ENCODE measurements at places on chromosomes 16 and 17.

- DNase-seq: no peak
These were observed 26.4 kb downstream of the ARHGAP44 start for GRCh38 chr17:12815642-12816141.

- no peak for DNase-seq
These were observed 669 bp downstream of the MIEF2 start for GRCh38 chr17:18261146-18261515.

DNA sequence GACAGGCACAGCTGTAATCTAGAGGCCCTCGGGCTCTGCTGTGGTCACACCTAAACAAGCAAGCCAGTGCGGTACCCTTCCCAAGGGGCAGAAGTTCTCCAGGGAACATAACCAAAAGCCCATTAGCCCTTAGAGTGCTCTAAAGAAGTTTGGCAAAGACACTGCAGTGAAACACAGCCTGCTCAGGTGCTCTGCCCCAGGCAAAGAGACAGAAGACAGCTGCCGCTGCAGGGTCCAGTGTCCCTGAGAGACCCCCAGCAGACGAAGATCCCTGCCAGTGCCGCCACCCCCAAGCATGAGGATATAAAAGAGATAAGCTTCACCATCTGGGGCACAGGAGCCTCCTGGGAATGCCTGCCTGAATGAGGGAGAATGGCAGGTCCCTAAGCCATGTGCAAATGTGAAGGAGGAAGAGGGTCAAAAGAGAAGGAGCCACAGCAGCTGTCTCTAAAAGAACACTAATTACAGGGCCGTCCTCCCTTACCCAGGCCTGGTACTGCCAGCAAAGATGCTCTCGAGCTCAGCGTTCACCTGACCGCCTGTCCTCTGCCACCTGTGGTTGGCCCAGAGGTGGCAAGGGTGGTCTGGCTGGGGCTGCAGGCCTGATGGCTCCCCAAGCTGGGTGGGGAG is 29.7 kb downstream of the CUEDC1 start:
- no peak for DNase-seq

DNA sequence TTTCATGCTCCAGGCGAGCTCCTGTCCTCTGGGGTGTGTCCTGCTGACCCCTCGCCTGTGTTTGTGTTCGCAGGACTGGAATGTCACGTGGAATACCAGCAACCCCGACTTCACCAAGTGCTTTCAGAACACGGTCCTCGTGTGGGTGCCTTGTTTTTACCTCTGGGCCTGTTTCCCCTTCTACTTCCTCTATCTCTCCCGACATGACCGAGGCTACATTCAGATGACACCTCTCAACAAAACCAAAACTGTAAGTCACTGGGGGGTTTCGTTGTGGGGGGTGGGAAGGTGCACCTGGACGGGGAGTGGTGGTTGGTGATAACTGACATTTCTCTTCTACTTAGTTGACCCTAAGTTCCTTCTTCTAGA is 58.3 kb downstream of the ABCC1 start:
- no peak for DNase-seq

DNA sequence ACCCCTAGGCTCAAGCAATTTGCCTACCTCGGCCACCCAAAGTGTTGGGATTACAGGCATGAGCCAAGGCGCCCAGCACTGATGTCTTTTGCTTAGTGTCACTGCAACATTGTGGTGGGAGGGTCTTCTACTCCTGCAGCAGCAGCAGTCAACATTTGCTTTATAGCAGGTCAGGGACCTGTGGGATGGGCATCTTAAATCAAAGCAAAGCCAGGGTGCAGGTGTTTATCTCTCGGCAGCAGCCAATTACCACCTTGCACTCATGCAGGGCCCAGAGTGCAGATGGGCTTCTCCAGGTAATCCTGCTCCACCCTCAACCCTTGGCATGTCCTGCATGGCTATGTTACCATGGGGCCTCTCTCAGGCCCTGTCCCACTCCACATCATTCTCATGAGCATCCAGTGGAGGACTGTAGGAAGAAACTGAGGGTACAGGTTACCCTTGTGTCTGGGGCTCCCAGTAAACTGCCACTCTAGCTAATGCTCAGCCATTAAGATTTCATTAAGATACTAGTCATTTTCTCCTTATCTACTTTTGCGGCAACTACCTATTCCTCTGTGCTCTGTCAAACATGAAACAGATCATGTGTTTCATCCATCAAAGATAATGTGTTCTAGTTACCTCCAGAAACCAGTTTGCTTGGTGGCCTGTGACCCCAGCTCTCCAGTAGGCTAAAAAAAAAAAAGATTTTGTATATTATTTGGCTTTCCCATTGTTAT is 16.8 kb downstream of the ADGRG5 start:
- no peak for DNase-seq

- DNase-seq: no peak
These were observed 183.5 kb upstream of the CPHXL start for GRCh38 chr16:75909746-75910145.

GRCh38 chr16:82735186-82735585 is 108.4 kb downstream of the CDH13 start:
- DNase-seq: no peak

- DNase-seq: no peak
These were observed 4.2 kb downstream of the ORAI3 start for GRCh38 chr16:30953111-30953510.

GRCh38 chr17:67431249-67432015 is 54.4 kb downstream of the PITPNC1 start:
- no peak for DNase-seq

DNA sequence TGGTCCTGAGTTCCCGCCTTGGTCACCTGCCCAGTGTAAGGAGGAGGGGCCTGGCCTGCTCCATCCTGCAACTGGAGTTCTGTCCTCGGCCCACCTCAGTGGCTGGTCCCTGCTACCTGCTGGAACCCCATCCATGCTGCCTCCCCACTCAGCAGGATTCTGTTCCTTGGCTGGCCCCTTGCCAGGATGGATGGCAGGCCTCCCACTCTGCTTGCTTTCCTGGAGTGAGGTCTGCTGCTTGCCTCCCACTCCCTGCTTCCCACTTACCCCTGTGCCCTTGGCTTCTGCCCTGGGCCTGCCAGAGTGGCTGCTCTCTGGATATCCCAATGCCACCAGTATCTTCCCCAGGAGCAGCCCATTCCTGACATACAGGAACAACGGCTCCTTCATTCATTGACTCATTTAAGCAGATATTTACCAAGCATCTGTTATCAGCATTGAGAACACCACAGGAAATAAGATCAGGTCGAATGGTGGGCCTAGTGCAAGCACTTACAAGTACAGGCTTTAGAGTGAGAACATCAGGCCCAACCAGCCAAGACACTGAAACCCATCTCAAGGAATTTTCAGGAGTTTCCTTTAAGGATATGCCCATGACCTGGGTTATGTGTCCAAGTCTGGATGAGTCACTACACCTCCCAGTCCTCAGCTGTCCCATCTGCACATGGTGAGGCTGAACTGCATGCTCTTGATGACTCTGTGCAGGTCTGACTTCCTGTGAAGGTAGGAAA is 17.0 kb upstream of the RPRML start:
- no peak for DNase-seq

- DNase-seq: no peak
These were observed 78.5 kb downstream of the WNT3 start for GRCh38 chr17:46739982-46740381.

DNA sequence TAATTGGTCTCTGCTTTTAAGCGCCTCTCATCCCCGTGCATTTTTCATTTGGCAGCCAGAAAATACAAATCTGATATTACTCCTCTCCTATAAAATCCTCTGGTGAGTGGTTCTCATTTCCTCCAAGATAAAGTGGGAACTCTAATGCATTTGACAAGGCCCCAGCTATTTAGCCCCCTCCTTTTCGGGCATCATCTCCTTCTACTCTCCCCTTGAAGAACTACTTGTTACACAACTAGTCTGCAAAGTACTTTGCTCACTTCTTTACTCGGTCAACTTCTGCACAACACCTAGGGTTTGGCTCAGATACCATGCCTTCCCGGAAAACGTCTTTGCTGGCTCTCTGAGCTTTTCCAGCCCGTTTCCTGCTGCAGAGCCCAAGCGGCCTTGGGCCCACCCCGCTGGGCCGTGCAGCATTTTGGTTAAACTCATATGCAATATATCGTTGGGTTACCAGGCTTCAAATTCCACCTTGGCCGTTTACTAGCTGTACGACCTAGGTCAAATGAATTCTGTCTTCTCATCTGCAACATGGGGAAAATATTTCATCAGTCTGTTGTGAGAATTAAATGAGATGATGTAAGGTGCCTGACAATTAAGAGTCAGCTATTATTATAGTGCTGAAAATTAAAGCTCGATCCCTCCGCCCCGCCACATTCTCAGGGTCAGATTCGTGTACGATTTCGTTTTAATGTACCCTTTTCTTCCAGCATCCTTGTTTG is 883 bp upstream of the TAF15 start:
- DNase-seq: no peak

DNA sequence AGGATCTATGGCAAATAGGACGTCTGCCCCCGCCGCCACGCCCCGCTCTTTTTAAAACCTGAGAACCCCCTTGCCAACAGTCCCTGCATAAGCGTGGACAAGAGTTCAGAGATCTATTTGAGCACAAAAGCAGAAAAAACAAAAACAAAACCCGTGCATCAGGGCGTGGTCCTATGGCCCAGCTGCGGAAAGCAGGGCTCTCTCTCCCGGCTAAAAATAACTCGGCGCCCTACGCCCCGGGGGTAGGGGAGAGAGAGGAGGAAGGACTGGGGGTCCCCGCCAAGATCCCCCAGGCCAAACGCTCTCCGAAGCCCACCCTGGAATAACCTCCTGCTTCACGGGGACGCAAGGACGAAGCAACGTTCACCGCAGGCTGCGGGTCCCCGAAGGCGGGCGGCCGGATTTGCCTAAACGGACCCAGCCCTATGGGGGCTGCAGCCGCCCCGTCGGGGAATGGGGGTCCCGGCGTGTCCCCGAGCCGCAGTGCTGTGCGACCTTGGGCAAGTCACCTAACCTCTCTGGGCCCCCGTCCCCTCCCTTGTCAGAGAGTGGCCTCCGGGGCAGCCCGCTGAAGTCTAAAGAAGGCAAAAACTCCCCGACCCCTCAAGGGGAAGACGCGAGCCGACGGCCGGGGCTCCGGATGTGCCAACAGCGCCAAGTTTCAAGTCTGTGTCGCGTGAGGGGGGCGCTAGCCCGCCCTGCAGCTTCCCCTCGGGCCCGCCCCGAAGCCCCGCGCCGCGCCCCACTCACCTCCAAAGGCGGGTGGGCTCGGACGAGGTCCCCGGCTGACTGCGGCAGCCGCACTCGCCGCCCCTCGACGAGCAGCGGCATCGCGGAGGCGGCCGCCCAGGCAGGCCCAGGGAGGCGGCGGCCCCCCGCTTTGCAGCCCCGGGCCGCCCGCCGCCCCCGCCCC is 477 bp downstream of the NTAN1 start:
- DNase-seq: peak; percentile 43

DNA sequence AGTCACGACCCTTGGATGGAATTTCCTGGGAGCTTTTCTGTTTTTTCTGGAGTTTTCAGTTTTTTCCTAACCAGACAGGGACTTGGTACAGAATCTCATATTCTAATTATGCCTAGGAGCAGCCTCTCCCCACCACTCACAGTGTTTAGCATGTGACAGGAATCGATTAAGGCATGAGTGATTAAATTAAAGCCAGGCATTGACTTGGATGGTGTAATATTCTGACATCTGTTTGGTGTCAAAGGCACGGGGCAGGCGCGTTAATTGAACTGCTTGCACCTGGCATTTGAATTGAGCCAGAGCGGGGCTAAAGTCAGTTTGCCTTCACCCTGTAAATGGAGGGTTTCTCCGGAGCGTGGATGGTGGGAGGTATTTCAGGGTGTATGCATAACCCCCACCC is 11.9 kb downstream of the MAPT start:
- DNase-seq: no peak

GRCh38 chr16:8436931-8437330 is 153.4 kb downstream of the TMEM114 start:
- DNase-seq: peak; percentile 47

DNA sequence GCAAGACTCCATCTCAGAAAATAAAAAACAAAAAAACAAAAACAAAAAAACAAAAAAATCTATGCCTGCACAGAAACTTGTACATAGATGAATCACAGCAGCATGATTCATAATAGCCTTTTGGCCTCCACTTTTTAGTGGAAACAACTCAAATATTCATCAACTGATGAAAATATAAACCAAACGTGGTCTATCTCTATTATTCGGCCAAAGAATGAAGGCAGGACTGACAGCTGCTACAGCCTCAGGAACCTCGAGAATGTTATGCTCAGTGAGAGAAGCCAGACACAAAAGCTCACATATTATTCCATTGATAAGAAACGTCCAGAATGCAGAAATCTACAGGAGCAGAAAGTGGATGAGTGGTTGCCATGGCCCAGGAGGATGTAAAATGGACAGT is 19.8 kb downstream of the PPL start:
- no peak for DNase-seq

GRCh38 chr17:48951572-48951971 is 6.9 kb upstream of the SNF8 start:
- DNase-seq: no peak

DNA sequence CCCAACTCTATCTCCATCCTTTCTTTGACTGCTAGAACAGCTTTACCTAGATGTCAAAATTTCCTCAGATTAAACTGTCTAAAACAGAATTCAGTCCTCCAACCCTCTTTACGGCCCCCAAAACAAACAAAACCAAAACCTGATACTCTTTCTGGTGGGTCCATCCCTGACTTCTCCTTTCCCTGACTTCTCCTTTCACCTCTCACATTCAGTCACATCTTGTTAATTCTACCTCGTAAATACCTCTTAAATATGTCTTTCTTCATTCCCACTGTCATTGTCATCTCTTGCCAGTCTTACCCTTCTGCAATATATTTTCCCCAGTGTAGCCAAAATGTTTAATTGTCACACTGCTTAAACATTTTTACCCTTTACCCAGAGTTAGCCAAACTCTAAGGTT is 4.6 kb downstream of the PPM1E start:
- DNase-seq: no peak

- peak; percentile 72 for DNase-seq
These were observed 469 bp downstream of the AMZ2 start for GRCh38 chr17:68248199-68248825.

DNA sequence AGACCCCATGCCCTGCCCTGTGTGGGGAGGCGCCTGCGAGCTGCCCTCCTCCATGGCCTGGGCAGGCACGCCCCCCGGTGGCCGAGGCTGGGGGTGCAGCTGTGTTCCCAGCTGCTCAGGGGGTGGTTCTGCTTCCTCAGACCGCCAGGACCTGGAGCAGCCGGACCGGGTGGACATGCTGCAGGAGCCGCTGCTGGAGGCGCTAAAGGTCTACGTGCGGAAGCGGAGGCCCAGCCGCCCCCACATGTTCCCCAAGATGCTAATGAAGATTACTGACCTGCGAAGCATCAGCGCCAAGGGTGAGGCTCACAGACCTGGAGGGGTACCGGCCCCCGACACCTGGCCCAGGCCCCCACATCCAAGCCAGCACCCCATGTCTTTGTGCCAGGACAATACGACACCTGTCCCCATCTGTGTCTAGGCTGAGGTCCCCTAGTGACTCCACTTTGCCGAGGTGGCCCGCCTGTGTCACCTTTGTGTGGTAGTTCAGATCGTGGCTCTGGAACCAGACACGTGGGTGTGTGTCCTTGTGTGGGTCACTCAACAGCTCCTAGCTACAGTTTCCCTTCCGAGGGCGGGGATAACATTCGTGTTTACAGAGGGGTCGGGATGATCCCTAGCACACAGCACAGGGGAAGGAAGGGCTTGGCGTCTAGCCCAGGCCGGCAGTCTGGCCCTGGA is 9.3 kb downstream of the GJD3 start:
- peak; percentile 79 for DNase-seq

All from hindlimb muscle (tissue), 1 donor.